NCI-H2227 treated with DMSO at 0.1 percent for 48 hours (cell line): ENCODE measurements at places on chromosomes 1 and 21.

GRCh38 chr1:59816318-59816878, 1.6 kb downstream of the HOOK1 start:
- no peak for DNase-seq

DNA sequence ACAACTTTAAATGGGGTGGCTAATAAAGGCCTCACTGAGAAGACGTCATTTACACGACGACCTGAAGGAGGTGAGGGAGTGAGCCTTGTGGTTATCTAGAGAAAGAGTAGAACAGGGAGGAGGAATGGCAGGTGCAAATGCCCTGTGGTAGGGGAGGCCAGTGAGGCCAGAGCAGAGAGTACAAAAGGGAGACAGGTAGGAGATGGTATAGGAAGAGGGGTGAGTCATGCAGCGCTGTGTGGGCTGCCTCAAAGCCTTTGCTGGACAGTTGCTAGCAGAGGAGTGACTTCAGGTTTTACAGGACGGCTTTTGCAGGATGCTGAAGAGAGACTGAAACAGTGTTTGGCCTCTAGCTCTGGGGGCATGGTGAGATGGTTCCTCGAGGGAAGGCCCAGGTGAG, 116.0 kb downstream of the IER5 start:
- DNase-seq = no peak

DNA sequence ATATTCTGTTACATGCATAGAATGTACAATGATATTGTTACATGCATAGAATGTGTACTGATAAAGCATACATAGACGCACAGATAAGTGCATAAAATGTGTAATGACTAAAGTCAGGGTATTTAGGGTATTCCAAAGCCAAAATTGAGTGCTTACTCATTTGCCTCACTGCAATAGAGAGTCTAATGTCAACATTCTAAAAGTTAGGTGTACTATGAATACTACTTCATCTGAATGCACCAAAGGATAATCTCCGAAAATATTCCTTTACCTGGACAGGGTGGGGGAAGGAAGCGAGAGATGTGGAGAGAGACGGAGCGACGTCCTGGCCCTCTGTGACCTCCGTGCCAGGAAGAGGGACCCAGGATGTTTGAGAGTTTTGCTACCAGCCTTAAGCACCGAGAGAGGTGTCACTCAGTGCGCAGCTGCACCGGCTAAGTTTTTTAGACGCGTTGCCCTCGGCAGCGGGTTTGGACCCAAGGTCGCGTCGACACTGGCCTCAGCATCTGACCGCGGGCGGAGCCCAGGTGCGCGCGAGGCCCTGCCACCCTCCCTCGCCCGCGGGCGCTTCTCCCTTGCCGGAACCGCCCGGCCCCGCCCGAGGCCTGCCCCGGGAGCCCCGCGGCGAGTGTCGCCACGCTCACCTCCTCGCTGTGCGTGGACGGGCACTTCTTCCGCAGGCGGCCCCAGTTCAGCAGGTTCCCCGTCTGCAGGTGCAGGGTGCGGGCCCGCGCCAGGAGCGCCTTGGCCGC, 660 bp downstream of the GCLM start:
- no peak for DNase-seq

DNA sequence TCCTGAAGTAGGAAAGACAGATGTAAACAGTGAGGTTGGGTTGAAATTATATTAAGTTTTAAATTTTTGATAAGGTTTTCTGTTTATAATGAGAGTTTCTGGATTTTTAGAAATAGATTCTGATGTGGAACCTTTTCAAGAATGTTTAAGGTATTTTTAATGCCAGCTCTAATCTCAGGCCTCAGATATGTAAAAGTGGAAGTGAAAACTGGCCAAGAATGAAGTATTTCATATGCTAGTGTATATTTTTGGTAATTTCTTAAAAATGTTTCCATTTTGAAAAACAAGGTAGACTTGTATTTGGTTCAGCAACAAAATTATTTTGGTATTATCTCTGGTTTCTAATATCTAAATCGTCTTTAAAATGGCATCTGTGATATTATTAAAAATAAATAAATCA, 14.4 kb downstream of the IFNAR1 start:
- DNase-seq = no peak

DNA sequence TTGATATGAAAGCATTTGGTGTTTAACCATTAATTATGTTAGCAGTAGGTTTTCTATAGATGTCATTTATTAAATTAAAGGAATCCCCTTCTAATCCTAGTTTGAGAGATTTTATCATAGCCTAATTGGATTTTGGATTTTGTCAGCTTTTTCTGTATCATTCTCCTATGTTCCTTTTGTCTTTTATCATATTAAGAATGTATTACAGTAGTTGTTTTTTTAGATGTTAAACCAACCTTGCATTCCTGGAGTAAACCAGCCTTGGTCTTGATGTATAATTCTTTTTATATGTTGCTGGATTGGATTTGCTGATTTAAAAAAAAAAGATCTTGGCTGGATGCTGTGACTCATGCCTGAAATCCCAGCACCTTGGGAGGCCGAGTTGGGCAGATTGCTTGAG, 5.6 kb downstream of the SETDB1 start:
- peak; percentile 7 for DNase-seq

DNA sequence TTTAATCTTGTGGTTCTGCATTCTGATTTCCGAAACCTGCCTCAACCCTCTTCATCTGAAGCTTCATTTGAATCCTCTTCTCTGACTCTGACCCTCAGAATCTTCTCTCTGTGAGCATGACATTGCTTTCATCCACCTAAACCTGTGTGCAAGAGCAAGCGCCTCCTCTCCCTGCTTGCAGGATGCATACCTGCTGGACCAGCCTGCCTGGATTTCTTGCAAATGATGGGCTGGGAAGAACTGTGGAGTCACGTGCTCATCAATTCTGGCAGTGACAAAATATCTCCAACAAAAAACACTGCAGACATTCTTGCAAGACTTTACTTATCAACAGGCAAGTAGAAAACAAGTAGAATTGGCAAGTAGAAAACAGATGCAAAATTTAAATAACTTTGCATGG, 20.8 kb upstream of the SLC35F3 start:
- DNase-seq = no peak

DNA sequence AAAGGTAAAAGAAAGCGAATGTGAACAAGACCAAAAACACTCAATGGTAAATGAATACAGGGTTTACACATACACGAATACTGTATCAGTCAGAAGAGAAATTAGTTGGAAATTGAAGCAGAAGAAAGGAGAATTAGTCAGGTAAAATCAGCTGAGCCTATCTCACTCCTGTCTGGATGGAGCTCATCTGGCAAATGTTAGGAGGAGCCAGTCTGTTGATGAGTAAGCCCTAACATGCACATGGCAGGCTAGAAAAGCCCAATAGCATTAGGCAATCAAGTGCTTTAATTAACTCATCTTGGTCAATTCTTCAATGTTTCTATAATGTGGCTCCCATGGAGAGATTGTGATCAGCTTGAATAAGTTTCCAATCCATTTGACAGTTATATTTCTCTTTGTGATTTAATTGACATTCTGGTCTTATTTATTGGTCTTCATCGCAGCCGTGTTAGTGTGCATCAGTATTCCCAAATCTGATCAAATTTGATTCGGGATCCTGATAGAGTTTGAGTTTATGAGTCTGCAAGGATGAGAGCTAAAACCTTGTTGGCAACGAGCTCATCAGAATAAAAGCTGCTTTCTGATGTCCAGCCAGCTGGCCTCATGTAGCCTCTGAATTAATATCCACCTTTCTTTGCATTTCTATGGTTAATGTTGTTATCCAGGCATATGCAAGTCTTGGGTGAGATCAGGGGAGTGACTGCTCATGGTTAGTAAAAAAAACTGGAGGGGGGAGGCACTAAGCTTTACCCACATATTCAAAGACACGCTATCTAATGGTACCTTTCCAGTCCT, 22.1 kb upstream of the KCNA10 start:
- no peak for DNase-seq

DNA sequence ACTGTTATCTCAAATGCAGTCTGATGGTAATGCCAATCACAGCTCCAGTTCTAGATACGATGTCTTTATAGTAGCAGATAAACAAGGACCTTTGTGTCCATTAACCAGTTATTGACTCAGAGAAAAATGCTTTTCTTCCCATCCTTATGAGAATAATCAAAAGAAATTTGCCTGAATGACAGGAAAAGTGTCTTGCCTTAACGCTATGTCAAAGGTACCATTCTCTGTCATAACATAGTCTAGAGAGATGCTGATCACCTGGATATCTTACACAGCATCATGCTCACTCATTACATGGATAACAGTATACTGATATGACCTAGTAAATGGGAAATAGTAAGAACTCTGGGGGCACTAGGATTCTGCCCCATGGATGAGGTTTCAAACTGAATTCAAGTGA, 151.7 kb upstream of the NEGR1 start:
- no peak for DNase-seq

- DNase-seq = no peak
Observed at GRCh38 chr1:88701275-88701674, 17.2 kb downstream of the PKN2 start.

GRCh38 chr1:80181418-80181817, 1174.9 kb upstream of the ADGRL4 start:
- DNase-seq = no peak

GRCh38 chr1:63046539-63046938, 262.6 kb downstream of the ATG4C start:
- DNase-seq = no peak

GRCh38 chr1:54927472-54928240, 40.7 kb upstream of the DHCR24 start:
- DNase-seq = no peak

DNA sequence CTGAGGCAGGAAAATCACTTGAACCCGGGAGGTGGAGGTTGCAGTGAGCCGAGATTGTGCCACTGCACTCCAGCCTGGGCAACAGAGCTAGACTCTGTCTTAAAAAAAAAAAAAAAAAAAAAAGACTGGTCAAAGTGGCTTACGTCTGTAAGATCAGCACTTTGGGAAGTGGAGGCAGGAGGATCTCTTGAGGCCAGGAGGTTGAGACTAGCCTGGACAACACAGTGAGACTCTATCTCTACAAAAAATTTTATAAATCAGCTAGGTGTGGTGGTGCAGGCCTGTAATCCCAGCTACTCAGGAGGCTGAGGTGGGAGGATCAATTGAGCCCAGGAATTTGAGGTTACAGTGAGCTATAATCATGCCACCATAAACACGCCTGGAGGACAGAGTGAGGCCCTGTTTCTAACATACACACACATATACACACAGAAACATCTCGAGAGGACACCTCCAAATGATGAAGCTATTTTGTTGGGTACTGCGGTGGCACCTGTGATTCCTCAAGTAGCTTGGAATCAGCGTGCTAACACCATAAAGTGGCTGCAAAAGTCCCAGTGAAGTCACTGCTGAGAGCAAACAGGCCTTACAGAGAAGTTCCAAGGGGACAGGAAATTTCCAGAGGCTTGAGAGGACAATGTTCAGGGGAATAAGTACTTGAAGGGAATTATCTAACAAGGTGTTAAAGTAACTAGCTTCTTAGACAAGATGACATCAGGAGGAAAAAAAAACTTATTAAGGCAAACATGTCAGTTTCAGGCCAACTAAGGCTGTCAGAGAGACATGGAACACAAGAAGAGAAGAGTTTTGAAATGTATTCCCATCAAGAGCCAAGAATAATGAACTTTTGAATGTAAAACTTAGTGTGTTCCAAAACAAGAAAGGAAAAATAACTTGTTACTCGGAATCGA, 1.3 kb downstream of the NADK start:
- no peak for DNase-seq

GRCh38 chr1:41659903-41660302, 175.4 kb upstream of the EDN2 start:
- no peak for DNase-seq

DNA sequence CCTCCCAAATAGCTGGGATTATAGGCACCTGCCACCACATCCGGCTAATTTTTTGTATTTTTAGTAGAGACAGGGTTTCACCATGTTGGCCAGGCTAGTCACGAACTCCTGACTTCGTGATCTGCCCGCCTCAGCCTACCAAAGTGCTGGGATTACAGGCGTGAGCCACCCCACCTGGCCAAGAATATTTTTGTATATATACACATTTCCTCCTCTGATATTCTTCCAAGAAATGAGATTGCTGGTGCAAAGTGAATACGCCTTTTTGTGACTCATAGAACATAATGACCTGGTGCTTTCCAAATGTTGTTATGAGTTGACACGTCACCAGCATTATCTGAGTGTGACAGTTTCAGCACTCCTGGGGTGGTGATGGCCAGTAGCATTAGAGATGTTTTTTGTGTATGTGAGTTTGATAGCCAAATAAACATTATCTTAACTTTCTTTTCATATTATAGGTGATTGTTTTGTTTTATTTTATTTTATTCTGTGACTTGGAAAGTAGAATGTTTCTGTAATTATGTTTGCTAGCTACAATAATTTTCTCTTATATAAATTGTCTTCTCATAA, 54.9 kb downstream of the KCNK1 start:
- DNase-seq = no peak

DNA sequence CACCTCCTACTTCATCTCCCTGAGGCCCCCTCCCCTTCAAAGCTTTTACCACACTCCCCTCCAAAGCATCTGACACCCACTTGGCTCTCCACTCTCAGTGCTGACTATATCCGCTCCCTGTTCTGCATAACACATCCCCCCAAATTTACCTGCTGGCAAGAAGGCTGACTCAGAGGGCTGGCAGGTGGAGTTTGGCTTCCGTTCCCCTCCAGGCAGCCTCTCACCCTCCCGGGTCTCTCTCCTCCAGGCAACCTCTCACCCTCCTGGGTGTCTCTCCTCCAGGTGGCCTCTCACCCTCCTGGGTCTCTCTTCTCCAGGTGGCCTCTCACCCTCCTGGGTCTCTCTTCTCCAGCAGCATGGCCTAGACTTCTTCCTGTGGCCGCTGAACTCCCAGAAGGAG, 562.1 kb downstream of the NPHP4 start:
- DNase-seq = no peak

DNA sequence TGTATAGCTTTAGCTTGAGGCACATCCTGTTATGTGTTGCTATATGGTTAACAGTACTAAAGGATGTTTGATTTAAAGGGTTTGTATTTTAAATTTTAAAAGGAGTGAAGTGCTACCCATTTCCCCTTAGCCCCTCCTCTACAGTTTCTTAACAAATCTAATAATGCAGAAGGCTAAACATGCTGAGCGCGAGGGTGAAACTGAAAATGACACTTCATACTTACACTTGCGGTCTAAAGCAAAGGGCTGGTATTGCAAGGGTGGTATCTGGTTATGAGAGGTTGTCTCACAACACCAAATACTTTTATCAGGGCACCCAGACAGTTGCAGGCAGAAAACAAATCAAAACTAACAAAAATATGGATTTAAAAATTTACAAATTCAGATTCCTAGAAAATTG, 172.3 kb downstream of the SIPA1L2 start:
- DNase-seq = no peak

DNA sequence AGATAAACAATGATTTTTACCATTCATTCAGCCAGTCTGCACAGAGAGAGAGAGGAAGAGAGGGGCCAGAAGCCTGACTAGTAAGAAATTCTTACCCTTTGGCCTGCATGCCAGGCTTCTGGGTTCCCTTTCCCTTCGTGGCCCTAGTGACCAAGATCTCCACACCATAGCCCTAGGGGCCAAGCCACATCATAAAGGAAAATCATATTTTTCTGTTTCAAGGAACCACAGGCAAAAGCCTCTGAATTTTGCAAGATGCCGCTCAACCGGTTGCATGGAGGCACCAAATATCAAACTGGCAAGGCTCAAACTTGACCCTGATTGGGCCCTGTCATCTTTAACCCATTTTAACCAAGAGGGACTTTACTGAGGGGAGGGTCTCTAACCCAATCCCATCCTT, 103.1 kb upstream of the SOX13 start:
- no peak for DNase-seq

GRCh38 chr1:205260948-205261732, 33.4 kb downstream of the TMCC2 start:
- DNase-seq = no peak

GRCh38 chr1:27872059-27872801, at the start of gene THEMIS2:
TSS of gene THEMIS2 (plus strand) at chr1:27872544. CDS start at chr1:27872572, 28 bp downstream.
- peak; percentile 39 for DNase-seq
